ENCODE measurements at places on chromosomes 13 and 19. TPM values are rescaled to one million over a fixed set of nuclear protein-coding genes. Genes with fewer than 3 reads are reported as not detected.

DNA sequence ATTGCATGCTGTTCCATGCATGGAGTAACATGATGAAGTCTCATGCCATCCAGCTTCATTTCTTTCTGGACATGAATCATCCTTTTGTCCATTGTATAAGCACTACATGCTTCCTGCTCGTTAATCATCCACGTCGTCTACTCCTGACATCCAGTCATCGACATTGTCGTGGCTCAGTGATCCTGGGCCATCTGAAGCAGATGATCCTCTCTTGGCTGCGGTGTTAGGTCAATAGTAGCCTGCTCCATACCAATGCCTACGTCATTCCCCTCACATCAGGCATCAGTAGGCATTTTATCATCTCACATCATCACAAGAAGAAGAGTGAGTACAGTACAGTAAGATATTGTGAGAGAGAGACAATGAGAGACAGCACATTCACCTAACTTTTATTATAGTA lies 7.9 kb upstream of the MYO16 start:
- no peak for DNase-seq

GRCh38 chr13:50318887-50319286 lies 303.6 kb downstream of the KCNRG start:
- no peak for DNase-seq

DNA sequence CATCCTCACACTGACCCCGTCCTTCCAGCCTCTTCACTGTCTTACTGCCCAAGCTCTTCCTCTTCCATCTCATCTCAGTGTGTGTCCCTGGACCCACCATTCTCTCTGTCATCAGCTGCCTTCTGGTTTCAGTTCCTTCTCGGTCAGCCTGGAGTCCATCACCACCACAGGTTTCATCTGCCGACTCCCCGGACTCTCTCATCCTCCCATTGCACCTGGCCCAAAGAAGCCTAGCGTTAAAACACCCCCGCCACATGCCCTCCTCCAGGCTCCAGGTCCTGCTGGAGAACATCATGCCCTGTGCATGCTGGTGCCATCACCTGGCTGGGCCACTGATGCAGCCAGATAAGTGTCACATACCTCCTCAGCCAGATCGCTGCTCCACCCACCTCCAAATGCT lies 122.1 kb upstream of the GPR12 start:
- no peak for DNase-seq

DNA sequence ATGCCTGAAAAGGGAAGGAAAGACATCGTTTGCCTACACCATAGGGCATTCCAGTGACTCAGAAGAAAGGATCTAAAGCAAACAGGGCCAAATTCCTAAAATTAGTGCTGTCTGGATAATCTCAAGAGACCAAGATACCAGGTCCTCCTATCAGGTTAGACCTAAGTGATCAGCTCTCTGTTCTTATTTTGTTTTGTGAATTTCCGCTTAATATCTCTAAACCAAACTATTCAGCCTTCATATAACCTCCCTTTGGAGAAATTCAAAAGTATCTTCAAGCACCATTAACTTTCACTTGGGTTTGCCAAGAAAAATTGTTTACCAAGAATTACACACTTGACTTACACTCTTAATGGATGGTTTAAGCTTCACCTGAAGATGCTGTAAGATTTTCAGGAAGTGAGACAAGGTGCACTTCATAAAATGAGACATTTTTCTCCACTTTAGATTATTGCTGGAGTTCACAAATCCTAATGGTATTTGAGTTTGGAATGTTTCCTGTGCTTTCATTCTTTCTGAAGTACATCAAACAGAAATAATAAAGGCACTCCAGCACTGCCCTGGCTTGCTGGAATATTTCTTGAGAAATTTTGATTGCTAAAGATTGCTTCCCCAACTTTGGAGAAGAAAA lies 376.1 kb downstream of the LMO7 start:
- no peak for DNase-seq

DNA sequence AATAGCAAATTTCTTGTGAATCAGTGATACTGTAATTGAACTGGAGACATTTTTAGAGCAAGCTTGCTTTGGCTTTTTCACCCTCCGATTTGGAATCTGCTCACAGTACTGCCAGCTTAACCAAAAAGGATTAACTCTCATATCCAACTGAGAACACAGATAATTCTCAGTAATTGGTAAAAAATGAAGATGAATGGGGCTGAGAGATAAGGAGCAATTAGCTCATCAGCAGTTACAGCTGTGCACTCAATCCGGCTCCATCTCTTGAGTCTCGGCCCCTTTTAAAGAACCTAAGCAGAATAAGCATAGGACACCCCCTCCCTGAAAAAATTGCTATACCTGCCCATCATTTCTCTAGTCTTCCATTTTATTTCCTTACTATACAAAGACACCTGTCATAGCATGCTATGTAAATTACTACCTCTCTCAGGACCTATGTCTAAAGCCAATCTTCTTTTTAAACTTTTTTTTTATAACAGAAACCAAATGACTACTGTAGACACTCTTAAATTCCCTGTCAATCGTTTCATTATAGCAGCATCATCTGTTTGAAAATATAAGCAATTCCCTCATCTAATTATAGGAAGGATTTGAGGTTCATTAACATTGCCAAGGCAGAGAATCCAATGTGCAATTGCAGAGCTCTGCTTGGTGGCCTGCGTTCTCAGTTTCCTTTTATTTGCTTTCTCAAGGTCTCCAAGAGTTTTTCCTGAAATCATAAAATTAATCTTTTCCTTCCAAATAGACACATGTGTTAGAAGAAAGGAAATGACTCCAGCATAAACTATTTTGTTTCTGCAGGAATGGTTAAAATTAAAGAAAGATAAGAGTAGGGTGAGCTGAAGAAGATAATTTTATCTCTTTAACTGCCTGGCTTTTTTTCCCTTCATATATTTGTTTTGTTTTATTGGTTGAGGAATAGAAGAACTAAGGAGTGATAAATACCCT lies 242.1 kb downstream of the DACH1 start:
- DNase-seq, result peak; percentile 79

DNA sequence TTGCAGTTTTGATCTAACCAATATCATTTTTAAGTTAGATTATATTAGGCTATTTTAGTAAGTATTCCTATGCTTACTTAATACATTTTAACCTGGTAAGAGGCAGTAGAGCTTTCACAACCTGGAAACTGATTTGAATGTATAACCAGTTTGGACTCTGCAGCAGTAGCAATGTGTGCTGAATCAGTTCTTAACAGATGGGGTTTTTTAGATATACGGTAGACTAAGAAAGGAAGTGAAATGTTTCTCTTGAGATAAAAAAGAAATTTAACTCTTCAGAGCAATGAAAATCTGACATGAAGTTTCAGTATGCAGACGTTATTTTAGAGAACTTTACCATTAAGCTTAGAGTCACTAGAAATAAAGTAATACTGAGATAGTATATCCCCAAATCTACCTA lies 2.7 kb downstream of the NBEA start:
- no peak for DNase-seq

GRCh38 chr19:13604902-13605586 lies 98.8 kb upstream of the CACNA1A start:
- no peak for DNase-seq

GRCh38 chr13:27790523-27790922 lies 1.8 kb upstream of the GSX1 start:
- no peak for DNase-seq

- DNase-seq, result no peak
Measured at GRCh38 chr13:45446181-45446580, 18.6 kb upstream of the COG3 start.

DNA sequence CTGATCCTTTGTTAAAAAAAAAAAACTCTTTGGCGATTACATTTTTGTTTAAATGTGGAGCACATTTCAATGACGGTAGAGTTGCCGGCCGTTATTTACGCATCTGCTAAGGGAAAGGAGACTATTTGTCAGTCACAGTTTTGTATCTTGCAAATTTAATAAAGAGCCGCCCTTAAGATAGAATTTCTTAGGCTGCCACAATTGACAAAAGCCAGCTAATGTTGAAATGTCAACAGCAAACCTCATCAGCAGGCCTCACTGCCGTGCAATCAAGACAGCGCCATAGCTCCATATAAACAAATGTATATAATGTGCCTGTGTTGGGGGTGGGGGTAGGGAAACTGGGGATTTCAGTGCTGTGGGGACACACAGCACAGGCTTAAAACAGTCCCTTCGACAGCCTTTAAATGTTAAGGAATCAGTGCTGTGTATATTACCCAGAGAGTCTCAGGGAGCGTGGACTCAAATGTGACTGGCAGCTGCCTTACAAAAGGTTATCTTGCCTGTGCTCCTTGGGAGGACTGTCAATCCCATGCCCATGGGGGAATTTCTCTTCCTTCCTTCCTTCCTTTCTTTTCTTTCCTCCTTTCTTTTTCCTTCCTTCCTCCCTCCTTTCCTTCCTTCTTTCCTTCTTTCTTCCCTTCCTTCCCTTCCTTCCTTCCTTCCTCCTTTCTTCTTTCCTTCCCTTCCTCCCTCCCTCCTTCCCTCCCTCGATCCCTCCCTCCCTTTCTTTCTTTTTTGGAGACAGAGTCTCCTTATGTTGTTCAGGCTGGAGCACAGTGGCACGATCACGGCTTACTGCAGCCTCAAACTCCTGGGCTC lies 108.0 kb downstream of the URI1 start:
- DNase-seq, result no peak

- peak; percentile 50 for DNase-seq
Measured at GRCh38 chr19:49315111-49315510, 9.9 kb downstream of the SLC6A16 start.

The HSH2D gene
- not detected for total RNA-seq

The ZNF888 gene
- total RNA-seq, result 6.5 TPM

The PCP2 gene
- total RNA-seq, result not detected

The ZNF266 gene
- 15.5 TPM for total RNA-seq

The HNRNPA1L2 gene
- 2.2 TPM for total RNA-seq

The MAN2B1 gene
- 66.4 TPM for total RNA-seq

The SCGB2B2 gene
- total RNA-seq, result not detected

The PABPC3 gene
- 0.14 TPM for total RNA-seq

The IL17D gene
- total RNA-seq, result 2.7 TPM

The SLC25A15 gene
- 28.0 TPM for total RNA-seq
